ENCODE measurements at places on chromosomes 12 and 14.

DNA sequence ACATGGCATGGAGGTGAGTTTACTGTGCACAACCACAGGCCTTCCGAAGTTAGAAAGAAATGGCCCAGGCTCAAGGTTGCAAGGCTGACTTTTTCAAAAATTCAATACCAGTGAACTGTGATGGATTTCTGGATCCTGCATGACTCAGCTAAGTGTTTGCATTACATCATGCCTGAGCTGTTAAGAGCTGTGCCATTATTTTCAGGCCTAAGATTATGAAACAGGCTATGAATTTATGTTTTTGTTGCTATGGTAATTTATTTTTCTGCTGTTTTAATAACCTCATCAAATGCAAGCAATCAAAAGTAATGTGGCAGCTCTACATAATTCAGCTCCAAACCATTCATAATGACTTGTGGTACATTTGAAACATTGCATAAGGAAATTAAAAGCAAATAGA, 457.7 kb upstream of the TMEM132C start:
- peak; percentile 15 for DNase-seq

DNA sequence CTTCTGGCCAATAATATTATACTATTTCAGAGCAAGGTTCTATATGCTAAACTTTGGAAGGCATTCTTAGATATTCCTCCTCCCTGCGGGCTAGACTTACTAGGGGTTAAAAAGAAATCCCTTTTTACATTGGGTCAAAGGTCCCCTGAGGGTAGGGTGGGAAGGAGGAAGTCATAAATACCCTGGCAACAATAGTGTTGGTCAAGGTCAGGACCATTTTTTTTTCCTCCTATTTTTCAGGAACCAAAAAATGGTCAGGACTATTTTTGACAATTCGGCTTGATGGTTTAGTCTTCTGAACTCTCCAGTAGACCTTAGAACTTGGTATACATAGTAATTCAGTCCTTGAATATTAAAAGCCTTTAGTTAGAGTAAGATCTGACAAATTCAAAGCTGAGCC, 4.5 kb upstream of the NANOG start:
- DNase-seq, result no peak

DNA sequence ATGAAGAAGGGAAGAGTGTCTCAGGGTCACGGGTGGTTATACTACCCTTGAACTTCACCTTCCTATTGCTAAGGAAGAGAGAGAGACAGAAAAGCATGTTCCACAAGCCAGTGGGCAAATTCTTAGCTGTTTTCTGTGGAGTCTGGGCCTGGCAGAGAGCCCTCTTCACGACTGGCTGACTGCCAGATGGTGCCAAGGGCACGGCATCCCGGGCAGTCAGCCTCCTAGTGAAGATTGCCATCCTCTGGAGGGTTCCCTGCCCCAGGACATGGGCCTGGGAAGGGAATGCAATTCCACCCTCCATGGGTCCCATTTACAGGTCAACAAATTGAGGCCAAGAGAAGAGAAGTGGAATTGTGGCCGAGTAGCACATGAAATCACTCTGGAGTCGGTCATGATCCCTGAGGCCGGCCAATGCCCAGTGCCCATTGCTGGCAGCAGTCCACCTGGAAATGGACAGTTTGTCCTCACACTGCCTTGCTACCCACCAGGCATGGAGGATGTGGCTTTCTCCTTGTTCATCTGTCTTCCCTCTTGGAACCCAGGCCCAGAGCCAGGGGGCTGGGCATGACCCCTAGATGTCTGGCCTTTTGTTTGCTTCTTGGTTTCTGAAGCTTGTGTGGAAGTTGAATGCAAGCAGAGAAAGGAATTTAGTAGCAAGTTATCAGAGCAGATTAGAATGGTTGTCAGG, 9.9 kb downstream of the TUNAR start:
- DNase-seq, result no peak

- no peak for DNase-seq
Measured at GRCh38 chr14:69247676-69248440, 12.1 kb upstream of the GALNT16 start.

DNA sequence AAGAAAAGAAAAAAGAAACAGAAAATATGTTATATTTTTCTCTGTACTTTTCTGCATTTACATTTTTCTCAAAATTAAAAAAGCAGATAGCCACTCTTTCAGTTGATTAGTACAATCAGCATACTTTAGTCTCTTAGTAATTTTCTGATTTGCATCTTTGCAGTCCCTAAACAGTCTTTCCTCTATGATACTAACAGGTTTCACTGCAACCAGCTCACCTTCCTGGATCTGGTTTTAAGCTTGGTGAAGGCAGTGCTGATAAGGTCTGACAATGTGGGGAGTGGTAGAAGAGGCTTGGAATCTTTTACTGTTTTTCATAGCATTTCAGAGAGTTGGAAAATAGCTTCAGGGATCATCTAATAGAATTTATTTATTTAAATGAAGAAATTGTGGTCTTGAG, 457.6 kb downstream of the ZFP36L1 start:
- DNase-seq, result no peak

- DNase-seq, result no peak
Measured at GRCh38 chr14:100568164-100568997, 18.8 kb downstream of the BEGAIN start.

DNA sequence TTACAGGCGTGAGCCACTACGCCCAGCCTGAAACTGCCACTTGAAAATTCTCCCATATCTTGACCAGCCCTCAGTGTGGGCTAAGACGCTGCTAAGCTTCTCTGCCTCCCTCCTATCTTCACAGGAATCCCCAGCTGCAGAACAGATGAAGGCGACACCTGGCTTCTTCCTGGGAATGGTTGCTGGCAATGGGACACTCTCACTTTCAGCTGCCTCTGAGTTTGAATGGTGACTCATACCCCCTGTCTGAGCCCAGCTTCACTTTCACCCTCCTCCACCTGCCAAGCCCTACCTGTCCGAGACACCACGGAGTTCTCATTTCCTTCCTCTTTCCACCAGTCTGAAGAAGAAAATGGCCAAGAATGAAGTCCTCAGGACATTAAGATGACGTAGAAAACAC, 18.3 kb upstream of the VASH1 start:
- no peak for DNase-seq

- DNase-seq, result peak; percentile 17
Measured at GRCh38 chr14:33081259-33081658, 142.6 kb downstream of the NPAS3 start.

DNA sequence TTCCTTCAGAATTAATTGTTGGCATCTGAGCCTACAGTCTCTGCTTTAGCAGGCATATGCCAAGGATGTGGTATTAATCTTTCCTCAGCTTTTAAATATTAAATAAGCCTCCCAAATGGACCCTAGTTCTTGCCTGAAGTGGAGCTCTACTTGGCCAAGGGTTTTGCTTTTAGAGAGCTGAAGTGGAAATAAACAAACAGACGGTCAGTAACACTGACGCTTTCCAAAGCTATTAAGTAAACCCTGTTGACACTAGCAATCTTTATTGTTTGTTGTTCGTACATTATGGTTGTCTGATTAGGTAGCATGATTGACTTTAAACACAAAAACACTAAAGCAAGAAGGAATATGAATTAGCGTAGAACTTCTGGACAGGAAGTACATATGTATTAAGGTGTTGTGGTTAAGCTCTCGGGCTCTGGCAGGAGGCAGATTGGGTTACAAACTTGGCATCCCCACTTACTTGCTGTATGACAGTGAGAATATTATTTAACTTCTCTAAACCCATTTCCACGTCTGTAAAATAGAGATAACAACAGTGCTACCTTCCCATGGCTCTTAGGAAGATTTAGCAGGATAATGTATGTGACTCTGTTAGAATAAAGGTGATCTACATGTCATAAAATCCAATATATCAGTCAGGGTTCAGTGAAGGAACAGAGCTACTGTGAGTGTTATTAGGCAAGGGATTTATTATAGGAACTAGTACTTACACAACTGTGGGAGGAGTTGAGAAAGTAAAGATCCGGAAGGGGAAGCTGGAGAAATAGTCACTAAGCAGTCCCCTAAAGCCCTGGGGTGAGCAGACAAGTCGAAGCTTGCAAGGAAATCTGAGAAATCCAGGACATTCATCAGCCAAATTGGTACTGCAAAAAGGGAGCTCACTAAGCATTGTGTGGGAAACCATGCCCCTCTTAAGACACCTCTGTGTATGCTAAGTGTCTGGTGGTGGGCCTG, 92.2 kb upstream of the ATF7IP start:
- peak; percentile 17 for DNase-seq

- DNase-seq, result no peak
Measured at GRCh38 chr14:51630987-51631386, 20.7 kb upstream of the FRMD6 start.

DNA sequence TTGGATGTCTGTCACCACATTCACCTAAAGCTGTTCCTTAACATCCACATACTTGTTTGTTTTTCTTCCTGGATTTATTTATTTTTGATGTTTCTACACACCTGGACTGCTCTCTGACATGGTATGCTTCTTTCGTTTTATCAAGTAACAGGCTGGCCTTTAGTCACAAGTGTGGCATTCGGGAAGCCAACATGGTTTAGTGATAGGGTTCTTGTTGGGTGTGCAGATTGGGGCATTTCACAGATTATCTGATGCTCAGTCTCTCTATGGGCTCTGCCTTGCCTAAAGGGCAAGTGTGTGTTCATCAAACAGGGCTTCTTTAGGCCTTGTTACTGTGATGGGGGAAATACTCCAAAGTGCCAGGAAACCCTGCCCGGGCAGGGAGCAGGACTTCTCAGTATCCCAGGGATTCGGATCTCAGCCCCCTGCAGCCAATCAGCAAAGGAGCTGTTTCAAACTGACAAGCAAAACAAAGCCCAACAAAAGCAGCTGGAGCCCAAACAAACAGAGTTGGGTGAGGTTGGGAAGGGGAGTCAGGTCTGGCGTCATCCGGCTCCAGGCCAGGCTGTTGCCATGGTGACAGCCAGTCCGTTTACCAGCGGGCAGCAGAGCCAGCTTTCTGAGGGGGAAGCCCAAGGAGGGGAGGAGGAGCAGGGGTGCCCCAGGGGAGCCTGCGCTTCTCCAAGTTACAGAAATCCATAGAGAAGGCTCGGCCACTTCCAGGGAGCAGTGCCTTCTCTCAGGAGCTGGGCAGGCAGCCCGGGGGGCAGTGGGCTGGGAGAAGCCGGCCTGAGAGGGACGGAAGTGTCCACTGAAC, 31.9 kb downstream of the FOS start:
- peak; percentile 79 for DNase-seq

GRCh38 chr14:64659366-64659765, 44.9 kb upstream of the PLEKHG3 start:
- DNase-seq, result no peak

GRCh38 chr14:71533390-71533789, 398.8 kb upstream of the RGS6 start:
- no peak for DNase-seq

- no peak for DNase-seq
Measured at GRCh38 chr12:54593725-54594124, 5.3 kb upstream of the PPP1R1A start.

- no peak for DNase-seq
Measured at GRCh38 chr14:92039063-92039718, 668 bp downstream of the TRIP11 start.

- no peak for DNase-seq
Measured at GRCh38 chr12:62581288-62582064, 114.8 kb downstream of the MON2 start.

DNA sequence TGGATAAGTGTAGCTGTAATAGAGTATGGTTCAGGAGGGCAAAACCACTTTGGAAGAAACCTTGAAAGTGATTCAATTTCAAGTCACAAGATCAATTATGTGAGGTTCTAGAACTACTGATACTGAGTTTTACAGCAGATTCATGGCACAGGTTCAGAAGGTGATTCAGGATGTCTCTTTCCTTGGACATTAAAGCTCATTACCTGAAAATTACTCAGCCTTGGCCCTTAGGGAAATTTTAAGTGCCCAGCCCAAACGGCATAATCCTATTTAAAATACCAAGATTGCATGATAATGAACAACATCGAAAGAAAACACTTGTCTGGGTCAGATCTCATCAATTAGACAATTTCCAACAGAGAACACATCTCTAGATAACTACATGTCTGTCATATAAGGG, 70.2 kb upstream of the SLC38A2 start:
- no peak for DNase-seq

GRCh38 chr12:32107359-32108267, 966 bp downstream of the BICD1 start:
- peak; percentile 31 for DNase-seq

- DNase-seq, result no peak
Measured at GRCh38 chr12:113469224-113469948, 2.3 kb downstream of the LHX5 start.

- DNase-seq, result no peak
Measured at GRCh38 chr12:70948976-70949336, 28.4 kb upstream of the PTPRR start.
